ENCODE measurements at places on chromosomes 2 and 18.

- H3K27me3 ChIP-seq = no peaks in the 10 kb centered on the region
- no peak for DNase-seq
- no peaks in the 10 kb centered on the region for H3K36me3 ChIP-seq
- H3K4me3 ChIP-seq = peak overlapping the region; percentile 32
These were observed 60.1 kb upstream of the KIF5C start for GRCh38 chr2:148814860-148815419.

- H3K27ac ChIP-seq = no peak overlapping the region
- H3K4me1 ChIP-seq = no peaks in the 10 kb centered on the region
- no peak overlapping the region for H3K4me3 ChIP-seq
- no peaks in the 10 kb centered on the region for H3K36me3 ChIP-seq
- H3K27me3 ChIP-seq = no peaks in the 10 kb centered on the region
These were observed 31.5 kb upstream of the TANC1 start for GRCh38 chr2:158936978-158937377.

- H3K4me3 ChIP-seq = peak overlapping the region; percentile 39
- peak overlapping the region; percentile 86 for H3K27ac ChIP-seq
- H3K36me3 ChIP-seq = no peaks in the 10 kb centered on the region
- DNase-seq = no peak
- H3K4me1 ChIP-seq = no peaks in the 10 kb centered on the region
- no peaks in the 10 kb centered on the region for H3K27me3 ChIP-seq
These were observed 169.1 kb upstream of the KLF7 start for GRCh38 chr2:207334624-207335371.

DNA sequence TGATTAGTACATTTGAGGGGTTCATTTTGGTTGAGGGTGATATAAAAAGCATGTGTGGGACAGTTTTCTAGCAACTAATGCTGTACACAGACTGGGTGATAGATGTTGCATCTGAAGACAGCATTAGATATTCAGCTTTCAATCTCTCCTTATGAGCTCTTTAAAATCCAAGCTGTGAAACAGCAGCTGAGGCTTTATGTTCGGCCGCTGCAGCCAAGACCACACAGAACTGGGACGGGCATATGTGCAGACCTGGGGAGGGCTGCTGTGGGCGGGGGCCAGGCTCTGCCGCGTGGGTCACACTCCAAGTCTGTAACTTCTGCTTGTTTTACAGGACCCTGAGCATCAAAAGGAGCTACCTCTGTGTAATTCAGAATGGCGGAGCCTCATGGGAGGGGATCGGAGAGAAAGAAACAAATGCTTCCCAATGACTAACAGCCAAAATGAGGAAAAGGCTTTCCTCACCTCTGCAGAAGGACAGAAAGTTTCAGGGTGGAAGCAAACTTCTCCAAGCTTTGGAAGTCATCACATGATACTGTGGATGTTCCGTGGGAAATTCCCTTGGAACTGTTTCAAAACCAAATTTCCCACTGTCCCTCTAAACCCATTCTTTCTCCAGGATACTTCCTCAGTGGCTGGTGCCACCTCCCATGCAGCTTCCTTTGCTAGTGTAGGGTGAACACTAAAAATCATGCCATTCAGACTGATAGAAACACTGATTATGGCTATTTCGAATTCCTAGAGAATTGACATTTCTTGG lies 711.9 kb upstream of the ID2 start:
- no peak overlapping the region for H3K27ac ChIP-seq
- no peaks in the 10 kb centered on the region for H3K4me1 ChIP-seq
- no peaks in the 10 kb centered on the region for H3K27me3 ChIP-seq
- DNase-seq = no peak
- H3K4me3 ChIP-seq = no peak overlapping the region
- H3K36me3 ChIP-seq = no peaks in the 10 kb centered on the region

DNA sequence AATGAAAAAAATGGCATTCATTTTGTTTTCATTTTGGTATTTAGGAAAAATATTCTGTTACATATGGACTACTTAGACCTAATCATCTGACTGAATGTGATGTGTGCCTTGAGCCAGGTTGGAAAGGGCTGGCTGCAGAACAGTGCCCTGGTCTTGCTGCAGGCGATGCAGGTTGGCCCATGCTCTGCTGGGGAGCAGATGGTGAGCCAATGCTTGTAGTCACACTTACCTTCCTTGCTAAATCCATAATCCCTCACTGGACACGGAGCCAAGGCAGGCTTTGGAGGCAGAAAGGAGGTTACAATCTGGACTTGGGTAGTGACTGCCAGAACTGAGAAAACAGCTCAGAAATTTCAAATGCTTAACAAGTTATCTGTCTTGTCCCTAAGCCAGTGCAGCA lies 228.7 kb downstream of the ARHGAP15 start:
- no peak overlapping the region for H3K27ac ChIP-seq
- H3K4me3 ChIP-seq = no peak overlapping the region
- no peaks in the 10 kb centered on the region for H3K4me1 ChIP-seq
- H3K27me3 ChIP-seq = no peaks in the 10 kb centered on the region
- H3K36me3 ChIP-seq = no peaks in the 10 kb centered on the region
- DNase-seq = no peak

GRCh38 chr2:210859314-210859713 lies 302.9 kb downstream of the CPS1 start:
- no peak overlapping the region for H3K27ac ChIP-seq
- H3K4me1 ChIP-seq = no peaks in the 10 kb centered on the region
- no peaks in the 10 kb centered on the region for H3K27me3 ChIP-seq
- DNase-seq = no peak
- H3K36me3 ChIP-seq = no peaks in the 10 kb centered on the region

GRCh38 chr18:27762054-27762453 lies 414.9 kb downstream of the CDH2 start:
- no peak for DNase-seq
- H3K27ac ChIP-seq = no peak overlapping the region
- no peaks in the 10 kb centered on the region for H3K36me3 ChIP-seq
- no peaks in the 10 kb centered on the region for H3K27me3 ChIP-seq
- H3K4me3 ChIP-seq = no peak overlapping the region

DNA sequence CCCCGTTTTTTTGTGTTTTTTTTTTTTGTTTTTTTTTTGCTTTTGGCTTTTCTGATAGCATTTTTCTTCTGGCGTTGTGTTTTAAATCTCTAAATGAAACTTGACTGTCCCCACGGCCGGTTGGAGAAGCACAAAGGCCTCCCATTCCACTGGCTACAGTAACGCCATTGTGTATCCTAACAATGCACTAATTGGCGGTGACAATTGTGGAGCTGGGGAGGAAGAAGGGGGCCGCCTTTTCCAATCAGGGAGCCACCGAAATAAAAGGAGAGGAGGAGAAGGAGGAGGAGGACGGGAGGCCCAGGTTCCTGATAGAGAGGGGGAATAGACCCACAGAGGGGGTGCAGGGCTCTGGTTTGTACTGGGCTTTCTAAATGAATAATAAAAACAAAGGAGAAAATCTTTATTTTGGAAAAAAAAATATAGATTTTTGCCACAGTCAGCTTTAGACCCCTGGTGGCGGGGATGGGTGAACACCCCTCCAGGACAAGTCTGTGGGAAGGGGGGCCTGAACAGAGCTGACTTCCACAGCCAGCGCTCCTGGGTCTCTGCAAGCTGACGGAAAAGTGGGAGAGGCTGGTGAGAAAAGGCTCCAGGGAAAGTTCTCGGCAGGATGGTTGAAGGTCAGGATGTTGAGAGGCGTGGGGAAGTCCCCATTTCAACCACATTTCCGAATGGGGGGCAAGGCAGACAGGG lies 43.7 kb upstream of the FZD5 start:
- H3K27me3 ChIP-seq = no peaks in the 10 kb centered on the region
- H3K4me1 ChIP-seq = no peaks in the 10 kb centered on the region
- no peak overlapping the region for H3K4me3 ChIP-seq
- H3K27ac ChIP-seq = no peak overlapping the region
- H3K36me3 ChIP-seq = no peaks in the 10 kb centered on the region

DNA sequence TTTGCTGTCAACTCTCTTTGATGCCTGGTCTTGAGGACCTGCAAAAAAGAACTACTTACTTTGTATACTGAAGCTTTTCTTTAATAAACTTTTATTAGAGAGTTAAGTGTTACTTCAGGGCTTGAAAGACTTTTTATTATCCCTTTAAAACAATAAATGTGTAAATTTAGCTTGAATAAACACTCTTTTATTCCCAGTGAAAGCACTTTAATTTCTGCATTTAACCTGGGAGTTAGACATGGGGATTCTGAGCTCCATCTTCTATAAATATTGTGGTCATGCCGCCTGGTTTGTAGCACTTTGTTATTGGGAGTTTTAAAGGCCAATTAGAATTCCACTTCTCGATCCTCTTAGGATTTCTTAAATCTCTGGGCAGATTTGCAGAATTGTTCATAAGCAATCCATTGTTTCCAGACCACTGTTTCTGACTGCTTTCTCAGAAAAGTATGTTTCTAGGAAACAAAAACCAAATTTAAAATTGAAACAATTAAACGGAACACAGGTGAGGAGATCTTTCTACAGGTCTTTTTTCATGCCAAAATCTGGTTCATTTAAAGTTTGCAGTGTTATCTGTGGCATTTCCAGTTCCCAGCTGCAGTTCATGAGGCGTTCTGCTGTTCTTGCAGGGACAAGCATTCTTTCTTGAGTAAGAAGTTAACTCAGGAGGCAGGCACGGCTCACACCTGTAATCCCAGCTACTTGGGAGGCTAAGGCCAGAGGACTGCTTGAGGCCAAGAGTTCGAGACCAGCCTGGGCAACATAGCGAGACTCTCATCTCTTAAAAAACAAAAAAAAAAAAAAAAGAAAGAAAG lies 18.1 kb upstream of the E2F6 start:
- peak overlapping the region; percentile 89 for H3K4me3 ChIP-seq
- H3K4me1 ChIP-seq = no peaks in the 10 kb centered on the region
- H3K36me3 ChIP-seq = no peaks in the 10 kb centered on the region

GRCh38 chr18:56112013-56112749 lies 524.2 kb upstream of the TCF4 start:
- no peaks in the 10 kb centered on the region for H3K36me3 ChIP-seq
- H3K27me3 ChIP-seq = no peaks in the 10 kb centered on the region
- no peak for DNase-seq
- no peak overlapping the region for H3K27ac ChIP-seq
- no peaks in the 10 kb centered on the region for H3K4me1 ChIP-seq
- no peak overlapping the region for H3K4me3 ChIP-seq

- no peak for DNase-seq
- H3K4me1 ChIP-seq = no peaks in the 10 kb centered on the region
- H3K27me3 ChIP-seq = no peaks in the 10 kb centered on the region
- H3K4me3 ChIP-seq = no peak overlapping the region
- H3K36me3 ChIP-seq = no peaks in the 10 kb centered on the region
- no peak overlapping the region for H3K27ac ChIP-seq
These were observed 412.1 kb upstream of the TRIB2 start for GRCh38 chr2:12304564-12305171.

- H3K27me3 ChIP-seq = no peaks in the 10 kb centered on the region
- no peak overlapping the region for H3K27ac ChIP-seq
- no peak for DNase-seq
These were observed 333.2 kb upstream of the UBE2E3 start for GRCh38 chr2:180647221-180647620.

DNA sequence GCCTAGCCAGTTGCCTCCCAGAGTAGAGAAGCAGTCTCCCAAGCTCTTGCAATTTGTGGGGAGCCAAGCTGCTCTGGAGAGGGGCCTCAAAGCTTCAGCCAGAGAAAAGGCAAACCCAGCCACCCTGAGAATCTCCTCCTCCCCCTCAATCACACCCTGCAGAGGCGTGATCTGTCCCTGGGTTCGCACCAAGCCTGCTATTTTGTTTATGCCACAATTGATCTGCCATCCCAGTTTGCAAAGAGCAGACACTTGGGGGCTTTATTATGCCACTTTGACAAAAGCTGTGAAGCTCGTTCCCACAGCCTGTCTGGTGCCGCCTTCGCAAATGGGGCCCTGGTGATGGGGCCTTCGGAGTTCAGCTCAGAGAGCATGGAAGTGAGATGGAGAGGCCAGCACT lies 125.5 kb downstream of the MSH2 start:
- no peak for DNase-seq
- no peak overlapping the region for H3K27ac ChIP-seq
- H3K36me3 ChIP-seq = no peaks in the 10 kb centered on the region
- H3K4me3 ChIP-seq = no peak overlapping the region
- H3K27me3 ChIP-seq = no peaks in the 10 kb centered on the region

DNA sequence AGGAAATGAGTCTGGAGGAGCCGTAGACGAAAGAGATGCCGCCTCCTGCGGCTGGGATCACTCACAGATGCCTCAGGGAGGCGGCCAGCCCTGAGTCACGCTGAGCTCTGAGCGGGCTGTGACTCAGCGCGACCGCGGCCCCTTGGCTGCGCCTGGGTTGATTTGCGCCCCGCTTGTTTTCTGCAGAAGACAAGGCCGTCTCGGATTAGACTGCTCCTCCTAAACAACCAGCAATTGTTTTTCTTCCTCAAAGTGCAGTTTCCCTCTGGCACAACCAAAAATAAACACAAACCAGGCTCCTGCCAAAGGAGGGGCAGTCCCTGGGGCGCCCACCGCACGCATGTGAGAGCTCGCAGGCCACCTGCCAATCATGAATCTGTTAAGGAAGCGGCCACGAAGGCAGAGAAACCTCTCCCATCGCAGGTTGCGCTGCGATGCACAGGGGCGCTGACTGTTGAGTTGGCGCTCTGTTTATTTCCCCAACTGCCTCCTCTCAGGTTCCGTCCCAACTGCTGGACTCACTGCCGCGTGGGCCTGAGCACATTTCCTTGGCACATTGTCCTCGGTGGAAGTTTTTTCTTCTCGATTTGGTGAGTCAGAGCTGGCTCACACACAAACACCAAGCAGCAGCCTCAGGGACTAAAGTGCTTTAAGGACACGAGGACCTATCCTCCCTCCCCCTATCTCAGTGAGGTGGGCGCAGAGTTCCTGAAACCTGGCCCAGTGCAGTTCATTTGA lies 85.2 kb upstream of the NDUFV2 start:
- no peaks in the 10 kb centered on the region for H3K4me1 ChIP-seq
- no peaks in the 10 kb centered on the region for H3K36me3 ChIP-seq
- H3K27me3 ChIP-seq = no peaks in the 10 kb centered on the region

DNA sequence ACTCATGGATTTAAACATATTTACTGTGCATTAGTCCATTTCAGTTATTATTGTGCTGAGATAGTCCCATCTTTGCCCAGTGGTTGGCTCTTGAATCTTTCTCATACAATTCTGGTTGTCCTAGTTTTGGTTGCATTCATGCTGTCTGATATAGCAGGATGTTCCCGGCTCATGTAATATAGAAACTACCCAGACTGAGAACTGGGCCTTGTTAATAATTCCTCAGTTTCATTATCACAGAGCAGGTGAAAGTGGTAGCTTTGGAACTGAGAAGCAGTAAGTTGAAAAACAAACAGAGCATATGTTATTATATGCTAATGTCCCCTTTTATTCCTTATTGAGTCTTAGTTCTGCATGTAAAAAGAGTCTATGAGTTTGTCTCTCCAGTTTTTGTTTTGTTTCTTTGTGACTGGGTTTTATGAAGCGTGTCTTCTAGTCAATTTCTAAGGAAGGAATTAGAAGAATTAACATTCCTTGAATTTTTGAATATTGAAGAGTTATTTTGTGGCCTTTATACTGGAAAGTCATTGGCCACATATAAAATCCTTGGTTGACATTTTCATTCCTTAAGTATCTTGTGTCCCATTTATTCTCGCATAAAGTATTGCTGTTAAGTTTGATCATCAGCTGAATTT lies 43.3 kb downstream of the EIF5B start:
- H3K27ac ChIP-seq = no peak overlapping the region
- no peaks in the 10 kb centered on the region for H3K4me1 ChIP-seq
- H3K27me3 ChIP-seq = no peaks in the 10 kb centered on the region
- peaks cover 5% of the 10 kb centered on the region for H3K36me3 ChIP-seq
- H3K4me3 ChIP-seq = no peak overlapping the region

Measured in breast epithelium (tissue), 4 donors.